Natural killer cell treated with Interleukin-12 subunit alpha and Interleukin-12 subunit beta and Interleukin-15 and Interleukin-18, amount 100 ng/mL, for 72 hours (primary cell): ENCODE measurements at places on chromosomes 5 and 9. TPM values are rescaled to one million over a fixed set of nuclear protein-coding genes. Genes with fewer than 3 reads are reported as not detected.

- no peaks in the 10 kb centered on the region for H3K27me3 ChIP-seq
- H3K36me3 ChIP-seq, result no peaks in the 10 kb centered on the region
- no peak for DNase-seq
- peaks cover 52% of the 10 kb centered on the region for H3K4me1 ChIP-seq
These were observed 1.0 kb downstream of the CEMIP2 start for GRCh38 chr9:71767163-71767775.

DNA sequence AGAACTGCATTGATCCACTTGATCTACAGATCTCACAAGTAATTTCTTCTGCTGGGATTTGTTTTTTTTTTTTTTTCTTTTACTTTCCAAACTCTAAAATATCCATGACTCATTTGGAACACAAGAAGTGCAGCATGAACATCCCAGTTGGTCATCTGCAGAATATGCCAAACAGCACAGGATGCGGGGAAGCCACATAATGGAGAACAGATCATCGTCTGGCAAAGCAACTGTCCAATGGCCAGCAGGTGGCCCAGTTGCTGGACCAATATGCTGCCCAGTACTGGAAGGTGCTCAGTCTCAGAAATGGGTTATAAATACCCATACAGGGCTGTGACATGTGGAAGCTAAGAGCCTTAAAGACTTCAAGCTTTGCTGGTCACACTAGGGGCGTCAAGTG, 221.3 kb upstream of the TAS2R1 start:
- no peaks in the 10 kb centered on the region for H3K27me3 ChIP-seq
- H3K4me3 ChIP-seq, result no peak overlapping the region
- H3K4me1 ChIP-seq, result no peaks in the 10 kb centered on the region
- H3K27ac ChIP-seq, result no peak overlapping the region
- no peaks in the 10 kb centered on the region for H3K36me3 ChIP-seq

- DNase-seq, result no peak
- peak overlapping the region; percentile 90 for H3K4me3 ChIP-seq
- H3K36me3 ChIP-seq, result no peaks in the 10 kb centered on the region
- no peaks in the 10 kb centered on the region for H3K27me3 ChIP-seq
- H3K4me1 ChIP-seq, result peaks cover 11% of the 10 kb centered on the region
These were observed 431 bp downstream of the BNC2 start for GRCh38 chr9:16869882-16870595.

DNA sequence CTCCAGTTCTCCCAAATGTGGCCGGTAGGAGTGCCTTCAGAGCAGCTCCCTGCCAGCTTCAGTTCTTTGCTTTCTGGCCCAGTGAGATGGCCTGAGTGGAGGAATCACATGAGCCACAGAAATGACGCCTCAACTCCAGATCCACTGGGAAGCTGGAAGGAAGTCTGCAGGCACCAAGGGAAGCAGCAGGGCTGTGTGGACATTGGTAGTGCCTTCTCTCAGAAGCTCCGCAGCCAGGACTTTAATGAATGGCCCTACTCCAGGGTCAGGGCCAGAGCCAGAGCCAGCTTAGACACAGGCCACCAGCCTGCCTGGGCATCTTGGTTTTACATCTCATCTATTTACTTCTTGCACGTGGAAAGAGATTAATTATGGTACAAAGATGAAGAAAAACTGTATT, 12.0 kb upstream of the PSMB7 start:
- peaks cover 10% of the 10 kb centered on the region for H3K27me3 ChIP-seq
- no peak overlapping the region for H3K27ac ChIP-seq
- H3K4me1 ChIP-seq, result no peaks in the 10 kb centered on the region
- H3K4me3 ChIP-seq, result no peak overlapping the region
- DNase-seq, result no peak
- no peaks in the 10 kb centered on the region for H3K36me3 ChIP-seq

- peak overlapping the region; percentile 86 for H3K27ac ChIP-seq
- no peak for DNase-seq
- H3K27me3 ChIP-seq, result no peaks in the 10 kb centered on the region
These were observed 59.1 kb upstream of the FBXW11 start for GRCh38 chr5:172065431-172066065.

DNA sequence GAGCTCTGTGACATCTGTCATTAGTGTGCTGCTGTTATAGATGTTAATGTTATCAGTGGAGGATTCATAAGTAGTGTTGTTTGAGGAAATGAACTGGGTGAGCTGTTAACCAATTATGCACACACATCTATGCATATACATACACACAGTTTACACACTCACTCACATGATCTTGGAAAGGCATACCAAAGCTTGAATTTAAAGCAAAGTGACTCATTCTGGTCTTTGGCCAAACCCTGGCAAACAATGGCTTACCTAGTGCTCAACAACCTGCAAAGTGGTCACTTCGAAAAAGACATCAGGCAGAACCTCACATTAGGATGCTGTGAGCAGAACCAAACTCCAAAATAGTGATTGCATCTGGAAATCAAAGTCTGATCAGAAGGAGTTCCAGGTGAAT, 1037.3 kb upstream of the CDH6 start:
- H3K4me1 ChIP-seq, result no peaks in the 10 kb centered on the region
- no peaks in the 10 kb centered on the region for H3K27me3 ChIP-seq
- no peak overlapping the region for H3K27ac ChIP-seq
- DNase-seq, result no peak

- no peak overlapping the region for H3K4me3 ChIP-seq
- H3K36me3 ChIP-seq, result no peaks in the 10 kb centered on the region
- H3K27me3 ChIP-seq, result peaks cover 34% of the 10 kb centered on the region
- no peak for DNase-seq
- H3K27ac ChIP-seq, result no peak overlapping the region
These were observed 39.2 kb downstream of the ZNF366 start for GRCh38 chr5:72468024-72468423.

DNA sequence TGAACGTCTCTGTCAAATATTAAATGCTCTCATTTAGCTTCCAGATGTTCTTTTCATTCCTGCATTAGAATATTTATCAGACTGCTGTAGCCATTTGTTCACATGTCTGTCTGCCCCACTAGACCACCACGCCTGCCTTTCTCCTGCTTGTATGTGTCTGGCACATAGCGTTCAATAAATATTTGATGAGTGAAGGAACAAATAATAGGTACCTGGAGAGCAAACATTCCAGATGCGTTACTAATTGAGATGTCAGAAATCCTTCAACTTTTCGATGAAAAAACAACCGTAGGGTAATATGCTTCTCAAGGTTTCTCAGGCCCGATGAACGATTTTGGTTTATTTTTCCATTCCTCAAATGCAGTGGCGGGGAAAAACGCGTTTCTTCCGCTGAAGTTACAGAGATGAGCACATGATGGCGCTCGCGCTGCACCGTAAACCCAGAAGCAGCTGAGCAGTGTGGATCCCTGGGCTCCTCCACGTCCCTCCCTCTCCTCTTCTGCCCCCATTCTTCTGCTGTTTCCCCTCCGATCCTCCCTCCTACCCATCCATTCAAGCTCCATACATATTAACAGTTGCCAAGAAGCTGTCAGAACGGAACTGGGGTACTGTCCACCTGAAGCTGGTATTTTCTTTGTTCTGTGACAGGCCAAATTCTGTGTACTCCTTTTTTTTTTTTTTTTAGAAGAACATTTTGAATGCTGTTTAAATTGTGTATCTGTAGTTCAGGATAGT, 245.4 kb downstream of the MPDZ start:
- H3K4me3 ChIP-seq, result no peak overlapping the region
- no peak for DNase-seq
- H3K4me1 ChIP-seq, result no peaks in the 10 kb centered on the region
- no peak overlapping the region for H3K27ac ChIP-seq
- peaks cover 6% of the 10 kb centered on the region for H3K36me3 ChIP-seq
- no peaks in the 10 kb centered on the region for H3K27me3 ChIP-seq

DNA sequence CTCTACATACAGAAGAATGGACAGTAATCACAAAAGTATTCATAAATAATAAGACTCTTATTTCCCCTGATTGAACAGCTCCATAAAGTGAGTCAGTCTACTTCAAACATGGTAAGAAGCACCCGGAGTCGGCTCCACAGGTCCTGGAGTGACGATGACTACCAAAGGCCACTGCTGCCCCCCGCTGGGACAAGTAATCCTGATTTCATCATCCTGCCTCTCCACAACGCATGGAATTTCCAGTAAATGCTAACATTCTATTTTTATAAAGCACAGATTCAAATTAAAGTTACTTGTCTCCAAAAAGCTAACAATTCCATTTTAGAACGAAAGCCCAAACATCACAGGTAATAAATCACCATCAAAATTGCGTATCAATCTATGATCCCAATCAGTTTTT, 16.2 kb downstream of the ATPSCKMT start:
- H3K4me3 ChIP-seq, result no peak overlapping the region
- no peaks in the 10 kb centered on the region for H3K4me1 ChIP-seq
- no peak overlapping the region for H3K27ac ChIP-seq
- no peak for DNase-seq

DNA sequence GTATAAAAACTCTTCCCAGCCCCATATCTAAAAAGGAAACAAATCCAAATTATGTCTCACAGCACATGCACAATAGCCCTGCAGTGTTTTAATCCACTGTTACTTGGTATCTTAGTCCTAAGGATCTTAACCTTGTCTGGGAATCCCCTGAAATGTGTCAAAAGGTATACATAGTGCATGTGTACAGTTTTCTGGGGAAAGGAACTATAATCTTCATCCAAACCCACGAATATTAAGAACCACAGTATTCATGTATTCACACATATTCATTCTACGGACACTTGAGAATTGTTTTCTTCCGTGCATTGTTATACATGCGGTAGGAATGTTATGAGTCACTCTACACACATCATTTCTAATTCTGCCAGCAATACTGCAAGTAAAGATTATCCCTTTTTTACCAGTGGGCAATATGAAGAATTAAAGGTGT, 47.8 kb upstream of the SNX2 start:
- H3K36me3 ChIP-seq, result no peaks in the 10 kb centered on the region
- H3K4me1 ChIP-seq, result peaks cover 4% of the 10 kb centered on the region
- no peak overlapping the region for H3K27ac ChIP-seq
- no peak overlapping the region for H3K4me3 ChIP-seq

- no peak overlapping the region for H3K27ac ChIP-seq
- peaks cover 9% of the 10 kb centered on the region for H3K4me1 ChIP-seq
- H3K27me3 ChIP-seq, result peaks cover 5% of the 10 kb centered on the region
- no peak for DNase-seq
- no peak overlapping the region for H3K4me3 ChIP-seq
These were observed 34.9 kb downstream of the SLC6A3 start for GRCh38 chr5:1410156-1411014.

PRELID2 gene
- total RNA-seq, result 3.3 TPM

GADD45G gene
- 68.6 TPM for total RNA-seq

GRCh38 chr5:65895891-65896290, 30.5 kb upstream of the ERBIN start:
- no peaks in the 10 kb centered on the region for H3K4me1 ChIP-seq
- no peaks in the 10 kb centered on the region for H3K27me3 ChIP-seq
- no peak overlapping the region for H3K27ac ChIP-seq
- no peak for DNase-seq

DNA sequence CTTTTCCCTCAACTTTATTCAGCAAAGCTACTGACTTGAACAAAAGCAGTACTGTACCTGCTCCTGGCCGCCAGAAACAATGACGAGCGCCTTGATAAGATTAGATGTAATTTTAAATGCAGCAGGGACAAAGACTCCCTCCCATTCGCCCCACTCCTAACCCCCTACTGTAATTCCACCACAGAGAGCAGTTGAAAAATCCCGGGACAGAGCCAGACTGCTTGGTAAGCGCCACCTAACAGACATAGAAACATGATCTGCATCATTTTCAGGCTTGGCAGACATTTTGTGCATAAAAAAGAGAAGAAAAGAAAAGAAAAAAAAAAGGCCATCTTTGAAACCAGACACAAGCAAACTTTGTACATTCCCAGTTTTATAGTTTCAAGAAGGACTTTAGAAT, 81.9 kb downstream of the ISL1 start:
- H3K36me3 ChIP-seq, result no peaks in the 10 kb centered on the region
- H3K27ac ChIP-seq, result no peak overlapping the region
- no peaks in the 10 kb centered on the region for H3K27me3 ChIP-seq

BTNL8 gene
- total RNA-seq, result not detected

INSL4 gene
- total RNA-seq, result not detected

GRCh38 chr5:129853588-129853987, 50.7 kb upstream of the CHSY3 start:
- no peak for DNase-seq
- H3K27me3 ChIP-seq, result no peaks in the 10 kb centered on the region
- no peaks in the 10 kb centered on the region for H3K36me3 ChIP-seq
- H3K4me1 ChIP-seq, result no peaks in the 10 kb centered on the region
- no peak overlapping the region for H3K27ac ChIP-seq

DNA sequence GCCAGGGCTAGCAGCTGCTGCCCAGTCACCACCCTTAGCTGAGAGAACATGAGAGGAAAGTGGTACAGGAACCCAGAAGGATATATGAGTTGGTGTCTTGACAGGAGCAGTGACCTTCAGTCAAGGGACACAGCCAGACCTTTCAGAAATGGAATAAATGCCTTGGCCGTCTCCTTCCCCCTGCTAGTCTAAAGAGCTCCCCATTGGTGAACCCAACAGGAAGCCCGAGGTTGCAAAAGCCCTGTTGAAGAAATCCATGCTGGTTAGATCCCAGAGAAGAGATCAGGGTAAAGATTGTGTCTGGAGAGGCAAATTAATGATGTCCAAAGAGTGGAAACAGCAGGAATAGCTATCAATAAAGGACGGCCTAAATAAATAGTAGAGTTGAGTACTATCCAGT, 244.5 kb downstream of the NR3C1 start:
- no peaks in the 10 kb centered on the region for H3K27me3 ChIP-seq
- no peak overlapping the region for H3K4me3 ChIP-seq
- peak overlapping the region; percentile 5 for H3K27ac ChIP-seq

DNA sequence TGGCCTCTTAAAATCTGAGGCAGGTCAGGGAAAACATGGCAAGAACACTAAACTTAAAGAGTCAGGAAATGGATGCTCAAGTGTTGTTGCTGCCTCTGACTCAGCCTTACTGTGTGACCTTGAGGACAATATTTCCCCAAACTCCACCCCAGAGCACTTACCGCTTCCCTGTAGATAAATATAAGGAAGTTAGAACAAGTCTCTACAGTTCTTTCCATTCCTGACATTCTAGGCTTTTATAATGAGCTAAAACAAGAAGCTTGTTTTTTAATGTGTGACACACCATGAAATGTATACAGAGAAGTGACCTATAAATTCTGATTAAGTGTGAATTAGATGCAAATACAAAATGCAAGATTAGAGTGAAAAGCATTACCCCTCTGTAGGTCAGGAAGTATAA, 129.3 kb downstream of the GRIA1 start:
- H3K4me3 ChIP-seq, result no peak overlapping the region
- DNase-seq, result no peak
- H3K27me3 ChIP-seq, result peaks cover 17% of the 10 kb centered on the region
- no peak overlapping the region for H3K27ac ChIP-seq

GRCh38 chr5:151082282-151082902, 1.6 kb upstream of the TNIP1 start:
- peaks cover 66% of the 10 kb centered on the region for H3K4me1 ChIP-seq
- peak overlapping the region; percentile 86 for H3K4me3 ChIP-seq
- DNase-seq, result no peak
- peak overlapping the region; percentile 86 for H3K27ac ChIP-seq

SH3TC2 gene
- not detected for total RNA-seq

DNA sequence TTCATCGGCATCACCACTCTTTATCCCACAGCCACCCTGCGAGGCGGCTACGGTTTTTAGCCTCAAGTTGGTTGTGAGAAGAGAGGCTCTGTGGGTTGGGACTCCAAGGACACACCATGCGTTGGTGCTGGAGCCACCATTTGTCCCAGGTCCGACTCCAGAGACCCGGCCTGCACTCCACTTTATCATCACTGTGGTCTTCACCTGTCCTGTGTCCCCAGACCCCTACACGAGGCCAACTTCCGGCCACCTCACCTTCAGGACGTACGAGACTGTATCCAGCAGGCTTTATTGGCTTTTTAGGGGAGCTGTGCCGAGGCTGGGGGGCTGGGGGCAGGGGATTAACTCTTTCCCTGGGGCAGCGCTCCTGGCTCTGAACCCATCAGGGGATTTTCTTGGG, 55.0 kb downstream of the GTF3C4 start:
- no peak overlapping the region for H3K27ac ChIP-seq
- H3K27me3 ChIP-seq, result peaks cover 12% of the 10 kb centered on the region
- H3K4me1 ChIP-seq, result no peaks in the 10 kb centered on the region
- H3K4me3 ChIP-seq, result no peak overlapping the region
- H3K36me3 ChIP-seq, result no peaks in the 10 kb centered on the region
- no peak for DNase-seq
